ENCODE measurements at places on chromosomes 13 and 19.

GRCh38 chr19:29662278-29662603, 3.0 kb upstream of the PLEKHF1 start:
- DNase-seq = no peak

- peak; percentile 70 for DNase-seq
Observed at GRCh38 chr19:30877661-30878113, 471.5 kb downstream of the TSHZ3 start.

DNA sequence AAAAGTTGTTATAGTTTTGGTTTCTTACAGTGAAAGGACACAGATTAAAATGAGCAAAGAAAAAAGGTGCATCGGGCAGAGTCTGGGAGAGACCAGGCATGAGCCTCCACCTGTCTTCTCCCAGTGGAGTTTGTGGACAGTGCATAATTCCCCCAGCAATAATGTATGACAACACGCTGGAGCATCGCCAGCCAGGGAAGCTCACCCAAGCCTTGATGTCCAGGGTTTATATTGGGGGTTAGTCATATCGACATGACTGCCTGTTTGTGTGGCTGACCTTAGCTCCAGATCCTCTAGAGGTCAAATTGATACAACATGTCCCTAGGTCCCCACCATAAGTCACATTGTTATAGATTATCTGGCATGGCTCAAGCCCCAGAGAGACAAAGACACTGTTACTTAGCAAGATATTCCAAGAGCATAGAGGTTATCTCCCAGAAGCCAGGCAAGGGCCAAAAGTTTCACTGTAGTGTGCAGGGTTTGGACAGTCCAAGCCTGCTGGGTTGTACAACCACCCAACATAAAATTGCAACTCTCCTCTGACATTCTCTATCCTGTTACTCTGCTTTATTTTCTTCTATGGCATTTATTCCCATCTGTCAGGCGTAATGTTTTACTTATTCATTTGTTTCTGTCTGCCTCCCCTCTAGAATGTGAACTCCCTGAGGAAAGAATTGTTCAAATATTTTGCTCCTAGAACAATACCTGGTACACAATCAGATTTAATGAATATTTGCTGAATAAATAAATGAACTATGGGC, 5.6 kb upstream of the KLK13 start:
- DNase-seq = no peak

GRCh38 chr19:11478167-11479089, 2.4 kb downstream of the ELAVL3 start:
- no peak for DNase-seq

DNA sequence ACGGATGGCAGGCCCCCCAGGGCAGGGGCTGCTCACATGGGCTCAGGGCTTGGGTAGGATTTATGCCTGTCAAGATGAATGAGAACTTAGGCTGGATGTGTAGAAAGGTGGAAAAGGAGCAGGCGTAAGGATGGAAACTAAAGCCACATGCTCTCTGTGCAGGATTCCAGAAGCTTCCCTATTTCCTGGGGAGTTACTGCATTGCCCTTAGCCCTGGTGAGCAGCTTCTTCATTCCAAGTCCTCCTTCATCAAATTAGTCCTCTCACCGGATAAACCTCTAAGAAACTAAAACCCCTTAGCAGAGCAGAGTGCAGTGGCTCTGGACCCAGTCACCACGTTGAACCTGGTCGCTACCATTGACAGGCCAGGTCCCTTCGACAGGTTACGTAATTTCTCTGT, 7.4 kb downstream of the ATP12A start:
- no peak for DNase-seq

GRCh38 chr19:34217952-34218817, 36.2 kb upstream of the GARRE1 start:
- no peak for DNase-seq

DNA sequence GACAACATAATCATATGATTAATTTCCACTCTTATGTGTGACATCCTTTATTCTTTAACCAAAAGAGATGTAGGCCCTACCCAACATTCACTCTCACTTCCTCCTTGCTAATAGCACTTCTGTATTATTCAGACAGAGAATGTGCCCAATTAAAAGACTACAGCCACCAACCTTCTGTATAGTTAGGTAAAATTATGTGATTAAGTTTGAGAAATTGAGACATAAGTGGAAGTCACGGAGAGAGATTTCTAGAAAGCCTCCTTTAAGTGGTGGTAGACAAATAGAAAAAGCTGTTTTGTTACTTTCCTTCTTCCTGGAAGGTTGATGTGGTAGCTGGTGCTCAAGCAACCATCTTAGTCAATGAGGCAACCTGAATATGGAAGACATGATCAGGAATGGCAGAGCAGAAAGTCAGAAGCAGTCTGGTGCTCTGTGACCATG, 14.8 kb downstream of the EPSTI1 start:
- DNase-seq = no peak

GRCh38 chr13:113489549-113490495, 689 bp downstream of the DCUN1D2 start:
- DNase-seq = no peak

DNA sequence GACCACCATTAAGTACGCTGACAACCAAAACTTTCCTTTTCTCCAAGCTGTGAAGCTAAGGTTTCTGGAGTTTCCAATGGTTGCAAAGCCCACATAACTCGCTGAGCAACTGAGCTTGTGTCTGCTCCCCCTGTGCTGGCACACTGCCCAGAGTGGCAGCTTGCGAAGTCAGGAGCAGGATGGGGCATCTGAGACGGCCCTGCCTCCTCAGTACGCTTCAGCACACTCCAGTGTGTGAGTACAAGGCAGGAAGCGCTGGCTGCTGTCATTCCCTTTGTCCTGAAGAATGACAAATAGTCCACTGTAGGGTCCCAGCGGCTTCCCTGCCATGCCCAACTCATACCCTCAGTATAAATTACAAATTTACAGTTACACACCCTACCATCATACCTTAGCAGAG, 51.5 kb downstream of the SKA3 start:
- DNase-seq = no peak

- no peak for DNase-seq
Observed at GRCh38 chr19:12199757-12200419, 37.0 kb downstream of the ZNF136 start.

DNA sequence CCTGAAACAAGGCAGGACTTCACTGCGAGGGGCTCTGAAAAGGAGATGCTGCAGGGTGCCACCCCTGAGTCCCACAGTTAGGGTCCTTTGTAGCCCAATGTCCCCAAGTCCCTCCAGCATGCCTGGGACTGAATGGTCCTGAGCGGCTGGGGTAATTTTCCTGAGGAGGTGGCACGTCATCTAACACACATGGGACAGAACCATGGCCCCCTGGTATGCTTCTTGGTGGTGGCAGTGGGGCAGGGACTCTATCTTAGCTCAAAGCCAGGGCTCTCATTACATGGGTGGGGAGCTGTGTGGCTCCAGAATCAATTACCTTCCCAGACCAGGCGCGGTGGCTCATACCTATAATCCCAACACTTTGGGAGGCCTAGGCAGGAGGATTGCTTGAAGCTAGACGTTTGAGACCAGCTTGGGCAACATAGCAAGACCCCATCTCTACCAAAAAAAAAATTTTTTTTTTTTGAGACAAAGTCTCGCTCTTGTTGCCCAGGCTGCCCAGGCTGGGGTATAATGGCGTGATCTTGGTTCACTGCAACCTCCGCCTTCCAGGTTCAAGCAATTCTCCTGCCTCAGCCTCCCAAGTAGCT, 7.9 kb upstream of the SLC7A9 start:
- peak; percentile 24 for DNase-seq

DNA sequence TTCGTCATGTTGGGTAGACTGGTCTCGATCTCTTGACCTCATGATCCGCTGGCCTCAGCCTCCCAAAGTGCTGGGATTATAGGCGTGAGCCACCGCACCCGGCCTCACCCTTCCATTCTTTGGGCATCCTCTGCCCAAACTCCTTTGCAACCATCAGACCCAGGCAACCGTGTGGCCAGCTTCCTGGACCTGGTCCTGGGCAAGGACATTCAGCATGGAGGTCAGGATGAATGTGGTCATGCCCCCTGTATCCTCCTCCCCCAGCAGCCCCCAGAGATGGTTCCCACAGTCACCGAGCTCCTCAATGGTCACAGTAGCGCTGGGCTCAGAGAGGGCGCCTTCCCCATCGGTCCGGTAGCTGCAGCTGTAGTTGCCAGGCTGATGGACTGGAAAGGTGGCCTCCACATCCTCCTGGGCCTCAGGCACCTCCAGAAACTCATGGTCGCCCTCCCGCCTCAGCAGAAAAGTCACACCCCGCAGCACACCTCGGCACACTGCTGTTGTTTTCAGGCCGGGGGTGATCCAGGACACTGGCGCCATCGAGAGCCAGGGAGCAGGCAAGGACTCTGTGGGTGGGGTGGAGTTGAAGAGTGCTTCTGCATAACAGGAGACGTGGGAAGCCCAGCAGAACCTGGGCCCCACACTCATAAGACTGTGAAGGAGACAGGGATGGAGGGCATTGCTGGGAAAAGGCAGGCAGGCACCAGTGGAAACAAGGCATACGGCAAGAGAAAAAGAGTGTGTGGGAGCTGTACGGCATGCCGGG, 1.1 kb downstream of the A1BG start:
- DNase-seq = no peak

DNA sequence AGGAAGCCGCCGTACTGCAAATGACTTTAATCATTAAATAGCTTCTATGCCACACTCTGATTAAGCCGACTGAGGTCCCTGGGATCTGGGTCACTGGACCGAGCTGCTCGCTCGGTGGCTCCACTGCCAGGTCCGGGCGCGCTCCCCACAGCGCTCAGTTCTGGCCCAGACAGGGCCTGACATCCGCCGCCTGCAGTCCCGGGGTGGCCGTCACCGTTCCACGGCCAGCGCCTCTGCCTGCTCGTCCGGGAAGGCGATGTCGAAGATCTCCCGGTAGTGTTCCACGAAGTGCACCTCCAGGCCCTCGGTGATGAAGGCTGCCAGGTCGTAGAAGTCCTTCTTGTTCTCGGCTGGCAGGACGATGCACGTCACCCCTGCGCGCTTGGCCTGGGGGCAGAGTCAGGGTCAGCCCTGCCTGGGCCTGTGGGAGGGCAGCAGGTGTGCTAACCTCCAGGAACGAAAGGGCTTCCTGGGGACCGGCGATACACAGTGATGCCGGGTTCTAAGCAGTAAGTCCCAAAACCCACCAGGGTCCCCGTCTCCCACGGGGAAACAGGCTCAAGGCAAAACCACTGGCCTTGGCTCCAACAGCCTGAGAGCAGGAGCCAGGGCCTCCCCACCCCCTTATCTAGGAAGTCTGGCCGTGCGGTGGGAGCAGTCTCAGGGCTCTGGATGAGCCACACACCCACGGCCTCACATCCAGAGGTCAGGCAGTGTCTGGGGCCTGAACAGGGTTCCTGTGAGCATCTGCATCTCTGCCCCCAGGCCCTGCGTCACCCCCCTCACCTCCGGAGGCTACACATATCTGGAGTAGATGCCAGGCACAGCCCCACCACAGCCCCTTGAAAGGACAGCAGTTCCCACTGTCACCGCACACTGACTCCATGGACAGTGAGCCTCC, 2.0 kb downstream of the RPL36 start:
- no peak for DNase-seq

- DNase-seq = no peak
Observed at GRCh38 chr13:42073683-42074082, 25.2 kb downstream of the DGKH start.

DNA sequence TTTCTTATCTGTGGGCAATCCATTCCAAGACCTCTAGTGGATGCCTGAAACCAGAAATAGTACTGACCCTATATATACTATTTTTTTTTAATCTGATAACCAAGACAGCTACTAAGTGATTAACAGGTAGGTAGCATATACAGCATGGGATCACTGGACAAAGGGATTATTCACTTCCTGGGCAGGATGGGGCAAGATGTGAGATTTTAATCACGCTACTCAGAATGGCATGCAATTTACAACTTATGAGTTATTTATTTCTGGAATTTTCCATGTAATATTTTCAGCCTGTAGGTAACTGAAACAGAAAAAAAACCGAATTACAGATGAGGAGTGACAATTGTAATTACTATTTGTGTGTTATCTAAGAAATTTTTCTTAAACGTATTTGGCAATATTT, 41.2 kb downstream of the ZIC2 start:
- DNase-seq = no peak

- DNase-seq = no peak
Observed at GRCh38 chr19:4174895-4175668, 7.3 kb downstream of the SIRT6 start.

DNA sequence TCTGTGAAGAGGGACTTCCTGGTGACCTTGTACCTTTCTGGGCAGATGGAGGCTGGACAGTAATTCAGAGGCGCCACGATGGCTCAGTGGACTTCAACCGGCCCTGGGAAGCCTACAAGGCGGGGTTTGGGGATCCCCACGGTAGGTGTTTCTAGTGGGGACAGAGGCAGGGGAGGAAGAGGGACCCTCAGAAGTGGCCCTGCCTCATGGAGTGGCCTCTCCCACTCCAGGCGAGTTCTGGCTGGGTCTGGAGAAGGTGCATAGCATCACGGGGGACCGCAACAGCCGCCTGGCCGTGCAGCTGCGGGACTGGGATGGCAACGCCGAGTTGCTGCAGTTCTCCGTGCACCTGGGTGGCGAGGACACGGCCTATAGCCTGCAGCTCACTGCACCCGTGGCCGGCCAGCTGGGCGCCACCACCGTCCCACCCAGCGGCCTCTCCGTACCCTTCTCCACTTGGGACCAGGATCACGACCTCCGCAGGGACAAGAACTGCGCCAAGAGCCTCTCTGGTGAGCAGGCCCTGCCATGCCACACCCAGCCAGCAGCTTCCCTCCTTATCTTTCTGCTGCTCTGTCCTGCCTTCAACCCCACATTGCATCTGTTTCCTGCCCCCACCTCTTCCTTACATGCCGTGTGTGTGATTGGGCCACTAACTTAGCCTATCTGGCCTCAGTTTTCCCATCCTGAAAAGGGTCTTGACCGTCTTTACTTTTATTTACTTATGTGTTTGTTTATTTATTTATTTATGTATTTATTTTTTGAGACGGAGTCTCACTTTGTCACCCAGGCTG, 7.3 kb downstream of the ANGPTL4 start:
- DNase-seq = no peak

DNA sequence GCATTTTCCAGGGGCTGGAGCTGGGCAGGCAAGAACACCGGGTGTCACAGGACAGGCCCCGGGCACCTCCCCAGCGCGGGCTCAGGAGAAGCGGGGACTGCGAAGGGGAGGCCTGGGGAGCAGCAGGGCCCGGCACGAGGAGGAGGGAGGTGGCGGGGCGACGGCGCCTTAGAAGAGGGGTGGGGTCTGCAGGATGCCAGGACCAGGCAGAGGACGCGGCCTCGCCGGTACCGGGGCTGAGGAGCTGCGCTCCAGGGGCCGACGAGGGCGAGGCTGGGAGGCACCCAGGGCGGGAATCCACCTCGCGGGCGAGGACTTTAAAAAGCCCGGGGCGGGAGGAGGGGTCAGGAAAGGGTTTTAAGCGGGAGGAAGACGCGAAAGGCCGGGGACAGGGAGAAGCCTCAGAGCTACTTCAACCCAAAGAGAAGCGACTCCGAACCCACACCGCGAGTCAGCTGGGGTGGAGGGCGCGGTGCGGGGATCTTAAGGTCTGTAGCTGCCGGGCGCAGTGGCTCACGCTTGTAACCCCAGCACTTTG, 665 bp downstream of the ZNF347 start:
- peak; percentile 27 for DNase-seq
